ENCODE measurements at places on chromosomes 6 and 20.

DNA sequence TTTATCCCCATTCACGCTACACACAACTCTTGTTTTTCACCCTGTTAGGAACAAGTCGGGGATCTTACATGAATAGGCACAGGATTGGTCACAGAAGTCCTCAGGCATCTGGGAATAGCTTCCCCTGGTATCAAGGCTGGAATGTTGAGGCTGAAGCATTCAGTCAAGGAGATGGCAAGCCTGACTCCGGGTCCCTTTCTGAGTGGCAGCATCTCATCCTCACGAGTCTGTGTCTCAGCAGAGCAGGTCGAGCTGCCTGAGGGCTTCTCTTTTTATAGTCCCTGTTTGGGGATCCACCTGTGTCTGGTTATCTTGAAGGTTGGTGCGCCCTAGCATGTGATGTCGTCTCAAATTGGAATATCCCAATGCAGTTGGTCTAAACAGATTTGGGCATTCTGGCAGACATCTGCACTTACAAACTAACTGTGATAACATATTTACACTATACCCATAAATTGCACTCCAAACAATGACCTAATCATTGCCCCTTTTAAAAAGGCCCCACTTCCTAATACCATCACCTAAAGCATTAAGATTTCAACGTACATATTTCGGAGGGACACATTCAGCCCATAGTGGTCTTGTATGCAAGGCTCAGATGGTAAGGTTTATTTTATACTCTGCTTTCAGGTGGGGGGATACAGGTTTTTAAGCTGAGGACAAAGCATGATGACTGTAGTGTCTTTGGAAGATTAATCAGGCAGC is 112.7 kb upstream of the CLDN20 start:
- DNase-seq: no peak

- no peak for DNase-seq
These were observed 55.1 kb downstream of the CDS2 start for GRCh38 chr20:5181958-5182357.

GRCh38 chr6:127290391-127291265 is 24.0 kb downstream of the RNF146 start:
- no peak for DNase-seq

DNA sequence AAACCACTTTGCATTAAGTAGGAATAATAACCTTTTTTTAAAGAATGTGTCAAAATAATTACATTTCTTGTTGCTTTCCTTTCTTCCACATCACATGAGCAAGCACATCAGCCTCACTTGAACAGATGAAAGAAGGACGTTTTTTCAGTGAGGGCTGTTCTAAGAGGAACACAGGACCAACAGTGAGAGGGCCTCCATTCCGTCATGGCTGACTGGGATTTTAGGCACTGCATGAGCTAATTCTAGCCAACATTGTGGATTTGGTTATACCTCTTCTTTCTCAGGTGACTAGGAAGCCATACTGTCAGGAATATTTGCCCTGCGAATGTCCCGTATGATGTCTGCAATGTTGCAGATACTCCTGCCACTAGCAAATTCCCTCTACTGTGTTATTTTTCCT is 87.6 kb downstream of the LINC00237 start:
- no peak for DNase-seq

DNA sequence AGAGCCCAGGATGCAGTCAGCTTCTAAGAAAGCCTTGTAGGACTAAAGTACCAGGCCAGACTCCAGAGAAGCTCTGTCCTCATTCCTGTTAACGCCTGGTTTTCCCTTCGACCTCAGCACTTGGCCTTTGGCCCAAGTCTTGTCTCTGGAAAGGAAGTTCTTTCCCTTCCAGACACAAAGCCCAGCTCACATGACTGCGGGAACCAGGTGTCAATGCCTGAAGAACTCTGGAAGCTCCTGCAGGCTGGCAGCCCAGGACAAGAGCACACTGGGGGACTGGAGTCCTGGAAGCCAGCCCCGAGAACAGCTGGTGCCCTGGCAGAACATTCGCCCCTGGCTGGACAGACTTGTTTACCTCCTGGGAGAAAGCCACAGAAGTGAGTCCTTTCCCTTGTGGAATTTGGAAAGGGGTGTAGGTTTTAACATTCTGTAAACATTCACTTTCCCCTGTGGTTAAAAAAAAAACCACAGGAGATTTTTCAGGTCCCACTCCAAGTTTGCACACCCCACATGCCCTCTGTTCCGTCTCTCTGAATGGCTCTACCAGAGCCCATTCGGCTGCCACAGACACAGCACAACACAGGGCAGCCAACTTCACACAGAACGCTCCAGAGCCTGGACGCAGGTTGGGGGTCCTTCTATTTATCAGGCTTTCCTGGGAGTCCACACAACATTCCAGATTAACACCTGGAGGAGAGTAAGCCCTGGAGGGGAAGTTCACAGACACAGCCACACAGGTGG is 18.1 kb downstream of the ACSS1 start:
- DNase-seq: no peak

- DNase-seq: no peak
These were observed 458.0 kb downstream of the DOK5 start for GRCh38 chr20:54933212-54933904.

- DNase-seq: no peak
These were observed 464 bp downstream of the EHMT2 start for GRCh38 chr6:31896856-31897611.

- DNase-seq: peak; percentile 45
These were observed 9.5 kb downstream of the C20orf202 start for GRCh38 chr20:1212607-1213396.

GRCh38 chr6:14799928-14800327 is 445.9 kb upstream of the JARID2 start:
- DNase-seq: no peak

- DNase-seq: no peak
These were observed 3.2 kb upstream of the BPIFA1 start for GRCh38 chr20:33232486-33233072.

GRCh38 chr6:49964064-49964463 is at the start of gene DEFB114:
TSS of gene DEFB114 (minus strand) at chr6:49964164. CDS start at chr6:49964105, 59 bp downstream.
- DNase-seq: no peak

GRCh38 chr6:44559486-44560270 is 172.2 kb downstream of the CDC5L start:
- no peak for DNase-seq

- DNase-seq: no peak
These were observed 1.6 kb upstream of the DEK start for GRCh38 chr6:18265787-18266522.

DNA sequence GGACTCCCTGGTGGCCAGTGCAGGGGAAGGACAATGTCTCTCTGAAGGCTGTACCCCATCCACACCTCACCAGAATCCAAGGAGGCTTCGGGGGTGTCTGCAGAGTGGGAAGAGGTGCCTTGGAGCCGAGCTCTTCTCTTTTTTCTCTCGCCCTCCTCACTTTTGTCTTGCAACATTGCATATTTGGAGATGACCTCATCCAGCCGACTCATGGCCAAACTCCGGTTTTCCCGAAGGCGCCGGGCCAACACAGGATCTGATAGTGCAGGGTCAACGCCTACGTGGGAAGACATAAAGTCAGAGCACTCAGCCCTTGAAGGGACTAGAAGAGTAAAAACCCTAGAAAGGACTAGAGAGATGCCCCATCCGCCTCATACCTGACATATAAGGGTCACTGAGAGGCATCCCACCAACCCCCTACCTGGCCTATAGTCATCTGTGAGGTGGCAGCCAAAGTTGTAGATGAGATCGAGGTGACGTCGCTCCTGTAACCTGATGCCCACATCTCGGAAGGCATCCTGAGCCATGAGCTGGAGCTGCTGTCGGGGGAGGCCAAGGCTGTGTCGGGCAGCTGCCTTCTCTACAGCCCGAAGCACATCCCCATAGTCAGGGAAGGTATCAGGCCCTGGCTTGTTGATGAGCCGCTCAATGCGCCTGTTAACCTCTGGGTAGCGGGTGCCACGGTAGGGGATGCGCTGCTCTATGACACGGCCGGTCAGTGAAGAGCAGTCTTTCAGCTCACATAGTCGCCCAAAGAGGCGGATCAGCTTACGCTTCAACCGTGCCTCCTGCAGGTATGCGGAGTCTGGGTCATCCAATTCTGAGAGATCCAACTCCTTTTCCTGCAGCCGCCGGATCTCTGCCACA is 3.0 kb upstream of the ZBTB22 start:
- no peak for DNase-seq

DNA sequence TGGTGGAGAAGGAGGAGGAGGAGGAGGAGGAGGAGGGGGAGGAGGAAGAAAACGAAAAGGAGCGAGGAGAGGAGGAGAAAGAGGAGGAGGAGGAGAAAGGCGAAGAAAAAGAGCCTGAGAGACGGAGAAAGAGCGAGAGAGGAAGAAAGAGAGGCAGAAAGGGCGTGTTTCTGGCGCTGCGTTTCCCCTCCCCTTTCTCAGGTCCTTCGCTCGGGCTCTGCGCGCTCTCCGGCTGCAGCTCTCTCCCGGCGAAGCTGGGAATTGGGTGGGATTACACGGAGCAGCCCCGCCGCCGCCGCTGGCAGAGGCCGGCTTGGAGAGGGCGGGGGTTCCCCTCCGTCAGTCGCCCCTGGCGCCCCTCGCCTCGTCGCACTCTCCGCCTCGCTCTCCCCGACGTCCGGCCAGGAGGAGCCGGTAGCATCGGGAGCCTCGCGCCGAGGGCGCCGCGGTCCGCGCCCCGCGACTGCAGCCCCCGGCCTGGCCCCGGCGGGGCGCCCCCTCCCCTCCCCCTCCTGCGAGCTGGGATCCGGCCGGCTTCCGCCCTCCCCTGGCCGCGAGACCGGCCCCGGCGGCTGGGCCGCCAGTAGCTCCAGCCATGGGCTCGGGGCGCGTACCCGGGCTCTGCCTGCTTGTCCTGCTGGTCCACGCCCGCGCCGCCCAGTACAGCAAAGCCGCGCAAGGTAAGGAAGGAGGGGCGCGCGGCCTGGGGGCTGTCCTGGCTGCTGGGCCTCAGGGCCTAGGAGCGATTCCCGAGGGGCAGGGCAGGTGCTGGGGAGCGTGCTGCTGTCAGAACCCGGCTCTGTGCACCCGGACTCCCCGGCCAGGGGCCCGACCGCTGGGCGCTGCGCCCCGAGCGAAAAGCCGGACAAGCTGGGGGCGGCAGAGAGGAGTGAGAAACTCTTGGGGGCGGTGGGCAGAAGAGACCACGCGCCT is at the start of gene SCUBE3:
Gene SCUBE3, plus strand, starts transcription at position 133 of the 933 bp plus-strand sequence. Its CDS starts 463 bp downstream, at position 596.
- DNase-seq: peak; percentile 51
